Mesenchymal stem cell (in vitro differentiated cells and primary cell): ENCODE measurements at places on chromosomes 13 and 19.
A peak's percentile ranks its signal among the peaks of the same experiment; 100 is the strongest.

GRCh38 chr19:2035590-2035991, 15.5 kb downstream of the MKNK2 start:
- DNase-seq, result no peak

DNA sequence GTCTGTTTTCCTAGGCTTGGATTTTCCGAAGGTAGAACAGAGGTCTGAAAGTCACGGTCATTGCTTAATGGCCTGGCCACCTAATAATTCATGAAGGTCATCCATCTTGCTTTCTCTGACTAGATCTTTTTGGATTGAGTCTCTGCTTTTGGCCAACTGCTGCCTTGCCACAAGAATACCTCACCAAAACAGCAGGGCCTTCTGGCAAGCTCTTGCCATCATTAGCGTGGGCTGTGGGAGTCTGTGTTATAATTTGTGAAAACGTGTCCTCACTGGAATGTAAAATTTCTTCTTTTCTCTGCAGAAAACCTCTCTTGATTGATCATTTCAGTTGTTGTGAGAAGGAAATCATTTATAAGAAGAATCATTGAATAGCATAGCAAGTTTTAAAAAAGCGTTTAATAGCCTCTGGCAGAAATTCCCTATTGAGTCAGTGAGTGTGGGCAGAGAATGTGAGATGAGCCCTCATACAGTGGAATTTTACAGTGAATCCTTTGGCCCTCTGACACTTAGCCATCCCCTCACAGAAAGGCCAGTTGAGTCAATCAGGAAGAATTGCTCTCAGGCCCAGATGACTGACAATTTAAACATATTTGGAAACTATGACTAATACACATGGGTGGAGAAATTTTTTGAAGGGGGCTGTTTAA, 43.2 kb upstream of the ERICH6B start:
- no peak for DNase-seq

DNA sequence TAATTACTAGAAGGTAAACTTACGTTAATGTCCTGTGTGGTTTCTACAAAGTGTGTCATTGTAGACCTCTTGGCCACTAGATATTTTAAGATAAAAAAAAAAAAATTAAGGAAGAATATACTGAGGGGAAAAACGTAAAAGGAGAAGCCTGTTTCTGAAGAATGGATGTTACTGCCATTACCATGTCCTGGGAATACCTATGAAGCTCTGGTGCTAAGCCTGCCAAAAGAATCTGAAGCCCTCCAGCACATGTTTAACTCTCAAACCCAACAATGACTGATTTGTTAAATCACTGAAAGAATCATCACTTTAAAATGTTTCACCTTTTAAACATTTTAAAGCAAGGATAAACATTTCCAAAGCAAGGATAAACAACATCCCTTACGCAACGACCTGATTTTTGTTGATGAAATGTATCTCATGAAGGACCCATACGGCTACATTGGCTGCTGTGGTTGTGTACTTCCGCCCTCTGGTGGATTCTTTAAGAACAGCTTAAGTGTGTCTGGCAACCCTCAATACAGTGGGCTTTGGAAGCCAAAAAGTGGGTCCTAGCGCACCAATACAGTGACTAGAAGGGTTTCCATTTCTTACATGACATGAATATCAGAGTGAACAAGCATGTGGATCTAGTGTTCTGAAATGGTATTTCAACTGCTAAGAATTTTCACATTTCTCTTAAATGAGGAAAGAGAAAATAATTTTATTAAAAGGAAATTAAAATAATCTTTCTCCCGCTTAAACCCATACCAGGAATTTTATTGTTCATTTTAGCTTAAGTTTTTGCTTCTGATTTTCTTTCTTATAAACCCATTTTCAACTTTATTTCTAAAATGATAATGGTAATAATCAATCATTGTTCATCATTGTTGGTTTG, 74.5 kb upstream of the RAP2A start:
- peak; percentile 93 for DNase-seq

DNA sequence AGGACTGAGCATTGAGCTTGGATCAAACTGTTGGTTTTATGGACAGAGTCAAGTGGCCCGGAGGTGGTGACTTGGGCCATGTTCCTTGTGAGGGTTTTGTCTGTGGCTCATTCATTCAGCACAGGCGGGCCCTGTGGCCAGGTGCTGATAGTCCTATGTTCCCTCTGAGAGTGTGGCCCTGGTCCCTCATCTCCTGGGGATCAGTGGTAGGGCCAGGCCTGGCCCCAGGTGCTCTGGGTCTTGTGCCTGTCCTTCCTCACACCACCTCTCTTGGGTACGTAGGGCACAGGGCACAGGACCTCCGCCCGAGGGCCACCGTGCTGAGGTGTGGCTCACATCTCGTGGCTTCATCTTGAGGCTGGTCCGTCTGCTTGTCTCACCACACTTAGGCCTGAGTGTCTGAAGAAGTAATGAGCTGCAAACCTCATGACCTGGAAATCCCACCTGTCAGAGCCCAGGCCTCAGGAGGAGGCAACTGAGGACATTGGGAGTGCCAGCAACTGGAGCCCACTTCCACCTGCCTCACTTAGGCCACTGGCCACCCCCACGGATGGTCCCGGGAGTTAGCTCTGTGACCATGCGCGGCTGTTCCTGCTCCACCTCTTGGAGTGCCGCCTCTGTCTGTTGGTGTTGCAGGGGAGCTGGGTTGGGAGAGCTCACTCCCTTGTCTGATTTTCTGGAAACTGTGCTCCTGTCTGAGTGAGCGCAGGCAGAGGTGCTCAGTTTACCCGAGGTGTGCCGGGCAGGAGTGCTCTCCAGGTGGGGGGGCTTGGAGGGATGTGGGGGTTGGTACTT, 53.4 kb downstream of the KDM4B start:
- DNase-seq, result no peak

GRCh38 chr13:96581741-96582140, 412.5 kb downstream of the OXGR1 start:
- DNase-seq, result no peak

DNA sequence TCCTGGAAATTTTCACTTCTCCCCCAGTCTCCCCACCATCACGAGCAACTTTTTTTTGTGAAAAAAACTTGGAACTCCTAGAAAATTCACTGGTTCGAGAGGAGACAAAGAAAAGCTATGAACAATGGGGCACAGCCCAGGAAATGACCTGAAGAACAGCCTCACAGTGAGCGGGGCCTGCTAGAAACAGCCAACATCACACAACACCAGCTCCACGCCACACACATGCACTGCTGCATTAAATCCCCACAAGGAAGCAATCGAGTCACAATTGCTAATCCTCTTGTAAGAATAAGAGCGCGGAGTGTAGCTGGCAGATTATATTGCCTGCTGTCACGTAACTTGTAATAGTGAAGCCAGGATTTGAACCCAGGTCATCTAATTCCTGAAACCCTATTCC, 48.8 kb downstream of the SLC7A1 start:
- no peak for DNase-seq

- no peak for DNase-seq
Observed at GRCh38 chr19:35484252-35485036, 5.8 kb downstream of the KRTDAP start.

GRCh38 chr19:38298821-38299680, 5.0 kb upstream of the C19orf33 start:
- DNase-seq, result peak; percentile 95

DNA sequence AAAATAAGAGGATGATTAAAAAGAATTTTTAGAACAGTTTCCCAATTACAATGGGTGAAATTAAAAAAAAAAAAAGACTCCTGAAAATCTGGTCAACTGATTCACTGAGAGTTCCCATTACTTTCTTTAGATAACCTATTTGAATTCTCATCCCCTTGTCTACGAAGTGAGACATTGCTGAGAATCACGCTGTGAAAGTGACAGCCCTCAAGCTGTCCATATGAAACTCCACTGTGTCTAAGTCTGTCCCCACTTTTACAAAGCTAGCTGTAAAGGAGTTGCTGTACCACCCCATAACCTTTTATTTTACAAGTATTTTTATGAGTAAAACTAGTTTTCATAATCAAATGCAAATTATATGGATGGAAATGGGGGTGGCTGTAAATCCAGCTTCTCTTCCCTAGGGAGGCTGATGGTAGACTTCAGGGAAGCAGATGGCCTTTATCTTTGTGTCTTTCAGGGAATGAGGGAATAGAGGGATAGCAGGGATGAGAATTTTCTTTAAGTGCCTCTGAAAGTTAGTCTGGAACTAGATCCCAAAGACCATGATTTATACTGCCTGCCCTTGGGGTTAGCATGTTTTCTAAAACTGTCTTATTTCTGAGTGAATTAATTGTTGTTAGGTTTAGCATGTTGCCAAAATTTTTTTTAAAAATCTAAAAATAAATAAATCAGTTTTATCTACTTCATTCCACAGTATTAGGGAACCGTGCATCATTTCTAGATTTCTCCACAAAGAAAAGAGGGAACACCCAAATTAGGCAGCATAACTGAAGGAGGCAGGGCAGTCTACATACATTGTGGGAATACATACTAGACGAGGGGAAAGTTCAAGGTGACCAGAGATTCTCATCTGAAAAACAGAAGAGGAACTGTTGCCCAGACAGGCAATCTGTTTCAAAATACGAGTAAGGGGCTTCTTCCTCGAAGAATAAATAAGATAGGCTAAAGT, 1219.1 kb downstream of the UQCRFS1 start:
- DNase-seq, result no peak

DNA sequence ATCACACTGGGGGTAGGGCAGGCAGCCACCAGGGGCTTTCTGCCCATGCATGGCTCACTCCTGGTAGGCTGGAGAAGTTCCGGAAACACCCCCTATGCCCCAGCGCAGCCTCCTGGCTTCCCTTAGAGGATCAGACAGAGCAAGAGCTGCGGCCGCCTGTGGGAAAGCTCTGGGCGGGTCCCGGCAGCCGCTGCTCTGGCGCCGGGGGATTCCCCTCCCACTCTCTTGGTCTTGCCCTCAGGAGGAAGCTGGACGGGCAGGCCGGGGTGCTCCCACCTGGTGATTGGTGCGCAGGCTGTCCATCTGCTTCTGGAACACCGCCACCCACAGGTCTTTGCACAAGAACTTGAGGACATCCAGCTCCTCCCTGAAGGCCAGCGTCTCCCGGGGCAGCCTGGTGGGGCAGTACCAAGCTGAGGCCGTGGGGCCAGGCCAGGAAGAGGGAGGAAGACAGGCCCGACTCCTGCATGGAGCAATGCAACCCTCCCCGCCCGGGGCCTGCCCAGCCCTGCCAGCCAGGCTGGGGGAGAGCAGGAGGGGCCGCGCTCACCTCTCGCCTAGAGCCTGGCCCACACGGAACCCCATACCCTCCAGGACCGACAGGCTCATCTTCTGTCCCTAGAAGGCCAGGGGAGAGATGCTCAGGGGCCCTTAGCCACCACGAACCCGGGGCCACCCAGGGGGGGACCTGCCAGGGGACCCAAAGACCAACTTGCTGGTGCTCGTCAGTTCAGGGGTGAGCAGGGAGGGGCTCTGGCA, 4.0 kb upstream of the NKPD1 start:
- DNase-seq, result peak; percentile 79

DNA sequence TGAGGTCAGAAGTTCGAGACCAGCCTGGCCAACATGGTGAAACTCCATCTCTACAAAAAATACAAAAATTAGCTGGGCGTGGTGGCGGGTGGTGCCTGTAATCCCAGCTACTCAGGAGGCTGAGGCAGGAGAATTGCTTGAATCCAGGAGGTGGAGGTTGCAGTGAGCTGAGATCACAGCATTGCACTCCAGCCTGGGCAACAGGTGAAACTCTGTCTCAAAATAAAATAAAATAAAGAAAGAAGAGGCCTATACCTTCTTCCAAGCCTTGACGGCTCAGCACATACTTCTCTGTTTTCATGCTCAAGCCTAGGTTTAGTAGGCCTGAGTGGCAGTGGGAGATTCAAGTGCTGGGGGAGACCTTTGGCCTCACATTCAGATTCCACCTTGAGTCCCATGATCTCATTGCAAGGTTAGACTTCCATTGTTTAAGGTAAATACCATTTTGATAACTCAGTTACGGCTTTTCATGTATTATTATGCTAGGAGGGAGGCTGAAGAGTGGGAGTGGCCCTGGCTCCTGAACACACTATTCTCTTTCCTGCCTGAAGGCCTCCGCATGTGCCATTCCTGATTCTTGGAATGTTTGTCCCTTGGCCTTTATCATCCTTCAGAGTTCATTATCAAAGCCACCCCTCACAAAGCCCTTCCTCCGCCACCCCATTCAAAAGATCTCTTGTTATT, 1.6 kb upstream of the SPINT2 start:
- DNase-seq, result no peak

DNA sequence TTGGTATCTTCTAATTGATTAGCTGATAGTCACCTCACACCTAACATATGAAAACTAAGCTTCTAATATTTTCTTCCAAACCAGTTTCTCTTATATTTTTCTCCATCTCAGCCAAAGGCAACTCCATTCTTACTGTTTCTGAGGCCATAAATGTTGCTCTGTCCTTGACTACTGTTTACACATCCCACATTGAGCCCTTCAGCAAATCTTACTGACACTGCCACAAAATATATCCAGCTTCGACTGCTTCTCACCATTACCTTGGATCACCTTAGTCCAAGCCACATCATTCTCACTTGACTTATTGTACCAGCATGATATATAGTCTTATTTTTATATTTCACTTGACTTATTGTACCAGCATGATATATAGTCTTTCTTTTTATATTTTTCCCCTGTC, 121.6 kb downstream of the MAB21L1 start:
- no peak for DNase-seq

- DNase-seq, result no peak
Observed at GRCh38 chr13:42048342-42048683, at the start of gene DGKH. Gene DGKH, plus strand, starts transcription at chr13:42048648. Its CDS starts 126 bp downstream, at chr13:42048774.

DNA sequence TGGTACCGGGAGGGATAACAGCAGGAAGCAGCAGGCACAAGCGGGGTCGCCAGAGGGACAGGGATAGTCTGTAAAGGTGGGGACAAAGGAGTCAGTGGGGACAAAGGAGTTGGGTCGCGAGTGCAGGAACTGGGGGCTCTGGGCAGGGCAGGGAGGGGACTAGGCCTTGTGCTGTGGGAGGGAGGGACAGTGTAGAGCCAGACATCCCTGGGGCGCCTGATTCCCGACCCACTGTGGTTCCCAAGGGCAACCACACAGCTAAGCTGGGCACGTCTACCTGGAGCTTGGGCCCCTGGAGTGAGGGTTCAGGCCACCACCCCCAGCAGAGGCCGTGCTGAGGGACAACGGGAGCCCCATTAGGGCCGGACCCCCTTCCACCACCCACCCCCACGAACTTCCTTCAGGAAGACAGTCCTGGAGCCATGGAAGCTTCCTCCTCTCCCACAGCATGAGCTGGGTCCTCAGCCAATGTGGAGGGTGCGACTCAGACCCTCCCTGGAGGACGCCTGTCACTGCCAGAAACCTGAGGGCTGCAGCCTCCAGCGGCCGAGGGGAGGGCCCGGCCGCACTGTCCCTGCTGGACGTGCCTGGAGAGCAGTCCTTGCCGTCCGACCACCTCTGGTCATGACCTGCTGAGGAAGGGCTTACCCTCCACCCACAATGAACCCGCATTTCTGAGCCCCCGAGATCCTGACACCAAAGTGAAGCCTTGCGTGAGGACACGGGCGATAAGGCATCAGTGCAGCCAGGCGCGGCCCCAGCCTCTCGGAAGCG, 77.9 kb downstream of the SPACA7 start:
- no peak for DNase-seq

DNA sequence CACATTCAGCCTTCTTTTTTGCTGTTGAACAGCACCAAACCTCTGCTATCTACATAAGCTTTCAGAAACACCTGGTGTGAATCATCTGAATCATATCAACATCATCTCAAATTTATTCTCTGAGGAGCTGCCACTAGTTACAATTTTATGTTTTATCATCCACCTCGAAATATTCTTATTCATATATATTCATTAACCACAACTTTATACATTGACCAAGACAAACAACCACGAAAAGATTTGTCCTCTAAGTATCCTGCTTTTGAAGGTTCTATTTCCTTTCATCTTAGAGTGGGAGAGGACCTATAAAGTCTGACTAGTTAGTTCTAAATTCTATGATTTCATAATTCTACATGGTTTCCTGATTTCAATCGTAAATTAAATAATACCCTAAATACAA, 18.9 kb downstream of the ESD start:
- no peak for DNase-seq

- DNase-seq, result peak; percentile 30
Observed at GRCh38 chr13:33799950-33800592, 17.9 kb upstream of the RFC3 start.
